ENCODE measurements at places on chromosomes 13 and 19.

- DNase-seq, result no peak
Measured at GRCh38 chr19:33134571-33135041, 2.7 kb downstream of the WDR88 start.

GRCh38 chr19:35119578-35120155, 4.0 kb downstream of the FXYD3 start:
- no peak for DNase-seq

DNA sequence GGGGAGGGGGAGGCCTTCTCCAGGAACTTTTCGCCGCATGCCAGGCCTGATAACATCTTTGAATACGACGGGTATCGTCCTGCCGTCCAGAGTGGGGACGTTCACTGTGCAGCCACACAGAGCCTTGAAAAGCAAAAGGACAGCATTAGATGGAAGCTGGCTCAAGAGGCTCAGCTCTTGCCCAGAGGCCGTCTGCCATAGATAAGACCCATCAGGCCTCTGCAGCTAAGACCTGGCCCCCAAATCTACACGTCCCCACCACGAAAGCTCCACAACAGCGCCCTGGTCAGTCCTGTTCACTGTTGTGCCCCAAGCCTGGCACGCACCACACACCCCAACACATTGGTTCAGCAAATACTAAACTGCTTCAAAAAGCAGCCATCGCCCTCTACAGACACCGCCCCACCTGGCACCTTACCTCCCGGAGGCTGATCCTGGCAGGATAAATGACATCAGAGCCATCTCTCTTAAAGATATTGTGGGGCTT, 2.1 kb downstream of the DNAJB1 start:
- no peak for DNase-seq

DNA sequence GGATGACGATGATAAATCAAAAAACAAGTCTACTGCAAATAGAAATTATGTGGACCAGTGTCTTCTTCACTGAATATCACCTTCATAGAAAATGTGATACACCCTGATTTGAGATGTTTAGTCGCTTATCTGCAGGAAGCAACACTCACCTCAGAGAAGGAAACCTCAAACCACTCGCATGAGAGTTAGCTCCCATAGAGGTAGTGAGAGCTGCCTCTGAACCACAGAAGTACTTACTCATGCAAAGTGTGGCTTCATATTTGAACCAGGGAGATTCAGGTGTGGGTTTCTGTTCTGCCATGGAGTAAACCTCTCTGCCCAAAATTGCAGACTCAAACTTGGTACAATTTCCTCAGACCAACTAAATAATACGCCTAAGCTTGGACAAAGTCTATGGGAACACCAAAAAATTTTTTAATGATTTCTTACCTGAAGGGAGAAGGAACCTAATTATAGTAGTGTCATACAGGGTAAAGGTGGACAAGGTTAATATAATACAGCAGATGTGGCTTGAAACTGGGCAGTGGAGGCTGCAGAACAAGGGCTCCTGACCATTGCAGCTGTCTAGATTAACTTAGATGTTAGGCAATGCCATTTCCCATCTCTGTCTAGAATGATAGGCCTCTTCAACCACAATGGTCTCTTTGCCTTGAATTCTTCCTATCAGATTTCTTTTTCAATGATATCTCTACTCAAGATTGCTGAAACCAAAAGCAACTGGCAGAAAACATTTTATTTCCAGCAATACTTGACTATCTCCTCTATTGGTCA, 29.6 kb upstream of the RCBTB2 start:
- peak; percentile 64 for DNase-seq

GRCh38 chr13:95403349-95404140, 102.3 kb upstream of the ABCC4 start:
- no peak for DNase-seq

- no peak for DNase-seq
Measured at GRCh38 chr19:46408664-46409039, 4.7 kb downstream of the CCDC8 start.

DNA sequence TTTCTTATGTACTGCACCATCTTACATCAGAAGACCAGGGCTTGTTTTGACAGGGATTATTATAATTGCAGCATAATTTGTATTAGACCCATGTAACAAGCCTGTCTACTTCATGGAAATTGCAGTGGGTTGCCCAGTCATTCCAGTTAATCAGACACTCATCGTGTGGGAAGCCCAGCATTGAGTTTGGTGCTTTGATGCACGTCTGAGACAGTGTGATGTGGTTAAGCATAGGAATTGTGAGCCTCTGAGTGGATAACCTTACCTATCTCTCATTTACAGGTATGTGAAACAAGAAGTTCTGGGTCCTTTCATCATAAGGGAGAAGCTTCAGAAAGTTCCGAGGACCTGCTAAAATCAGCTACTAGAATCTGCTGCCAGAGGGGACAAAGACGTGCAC, 12.8 kb downstream of the RGCC start:
- no peak for DNase-seq

DNA sequence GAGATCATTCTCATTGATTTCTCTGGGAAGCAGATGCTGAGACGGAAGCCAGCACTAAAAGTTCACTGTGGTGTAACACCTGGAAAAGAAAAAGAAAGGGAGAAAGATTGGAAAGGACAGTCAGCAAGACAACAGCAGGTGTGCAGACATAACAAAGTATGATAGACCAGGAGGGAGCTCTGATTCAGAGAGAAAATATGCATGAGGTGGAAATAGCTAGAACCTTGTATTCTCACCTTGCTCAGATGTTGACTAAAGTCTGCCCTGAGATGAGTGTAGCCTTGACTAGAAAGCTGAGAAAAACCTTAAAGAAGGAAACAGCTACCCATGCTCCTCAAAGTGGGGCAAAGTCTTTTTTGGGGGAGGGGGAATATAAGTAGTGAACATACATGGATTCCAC, 1711.8 kb downstream of the EFNB2 start:
- no peak for DNase-seq

- no peak for DNase-seq
Measured at GRCh38 chr13:73065036-73065435, 6.2 kb downstream of the KLF5 start.

- DNase-seq, result no peak
Measured at GRCh38 chr13:53141336-53141735, 112.7 kb downstream of the OLFM4 start.

- DNase-seq, result no peak
Measured at GRCh38 chr13:110916301-110917142, 1.7 kb upstream of the ANKRD10 start.

- DNase-seq, result no peak
Measured at GRCh38 chr19:39546599-39546998, 6.6 kb upstream of the EID2 start.

DNA sequence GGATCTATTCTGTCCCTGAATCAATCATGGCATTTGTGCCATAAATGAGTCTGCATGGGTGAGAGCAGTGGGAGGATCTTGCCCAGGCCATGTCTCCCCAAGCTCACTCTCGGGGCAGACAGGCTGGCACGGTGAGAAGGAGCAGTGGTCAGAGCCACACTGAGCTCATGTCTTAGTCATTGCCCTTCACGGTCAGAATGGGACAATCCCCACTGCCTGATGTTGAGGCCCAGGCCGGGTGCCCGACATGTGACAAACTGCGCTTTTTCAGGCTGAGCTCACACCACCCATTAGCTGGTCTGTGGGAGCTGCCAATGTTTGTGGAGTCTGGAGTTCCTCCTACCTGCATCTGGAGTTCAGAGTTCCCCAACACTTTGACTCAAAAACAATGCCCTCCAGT, 481.9 kb downstream of the COG6 start:
- no peak for DNase-seq

- peak; percentile 23 for DNase-seq
Measured at GRCh38 chr19:45340232-45340898, at the start of gene KLC3. Gene KLC3, plus strand, starts transcription at chr19:45340750. Its CDS starts 4,792 bp downstream, at chr19:45345542.

- no peak for DNase-seq
Measured at GRCh38 chr19:7908742-7909461, 5.2 kb downstream of the MAP2K7 start.

DNA sequence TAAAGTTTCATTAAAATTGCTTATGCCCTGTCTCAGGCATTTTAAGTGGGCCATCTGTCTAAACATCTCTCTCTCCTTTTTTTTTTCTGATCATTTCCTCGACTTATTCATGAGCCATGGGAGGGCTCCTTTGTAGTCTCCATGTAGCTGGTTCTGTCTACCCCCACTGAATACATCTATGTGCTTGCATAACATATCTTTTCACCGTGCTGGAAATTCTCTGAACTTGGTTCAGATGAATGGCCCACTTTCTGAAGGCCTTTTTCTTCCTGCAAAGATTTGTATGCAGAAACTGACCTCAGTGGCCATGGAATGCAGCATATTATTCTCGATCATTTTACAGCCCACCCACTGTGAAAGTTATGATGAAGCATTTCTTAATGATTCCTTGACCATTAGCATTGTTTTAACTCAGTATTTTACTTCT, 225.3 kb downstream of the GGACT start:
- no peak for DNase-seq

DNA sequence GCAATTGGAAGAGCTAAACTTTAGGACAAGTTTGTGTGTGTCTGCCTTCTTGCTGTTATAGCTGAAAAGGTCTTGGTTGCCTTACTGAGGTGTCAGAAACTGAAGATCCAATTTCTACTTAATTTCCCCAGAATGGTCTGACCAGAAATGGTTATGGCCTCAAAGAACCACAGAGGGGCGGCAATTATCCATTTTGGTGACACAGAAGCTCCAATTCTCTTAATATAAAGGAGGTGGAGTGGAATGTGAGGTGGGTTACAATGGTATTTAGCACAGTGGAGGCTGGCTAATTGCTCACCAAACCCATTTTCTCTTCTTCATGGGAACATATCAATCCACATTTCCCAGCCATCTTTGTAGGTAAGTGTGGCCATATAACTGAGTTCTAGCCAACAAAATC, 1157.2 kb downstream of the OLFM4 start:
- DNase-seq, result no peak
